Activated CD8-positive, alpha-beta memory T cell treated with anti-CD3 and anti-CD28 coated beads for 48 hours (primary cell): ENCODE measurements at places on chromosomes 11 and 22.

GRCh38 chr11:121553806-121554205 lies 101.0 kb upstream of the SORL1-AS1 start:
- no peak for DNase-seq

DNA sequence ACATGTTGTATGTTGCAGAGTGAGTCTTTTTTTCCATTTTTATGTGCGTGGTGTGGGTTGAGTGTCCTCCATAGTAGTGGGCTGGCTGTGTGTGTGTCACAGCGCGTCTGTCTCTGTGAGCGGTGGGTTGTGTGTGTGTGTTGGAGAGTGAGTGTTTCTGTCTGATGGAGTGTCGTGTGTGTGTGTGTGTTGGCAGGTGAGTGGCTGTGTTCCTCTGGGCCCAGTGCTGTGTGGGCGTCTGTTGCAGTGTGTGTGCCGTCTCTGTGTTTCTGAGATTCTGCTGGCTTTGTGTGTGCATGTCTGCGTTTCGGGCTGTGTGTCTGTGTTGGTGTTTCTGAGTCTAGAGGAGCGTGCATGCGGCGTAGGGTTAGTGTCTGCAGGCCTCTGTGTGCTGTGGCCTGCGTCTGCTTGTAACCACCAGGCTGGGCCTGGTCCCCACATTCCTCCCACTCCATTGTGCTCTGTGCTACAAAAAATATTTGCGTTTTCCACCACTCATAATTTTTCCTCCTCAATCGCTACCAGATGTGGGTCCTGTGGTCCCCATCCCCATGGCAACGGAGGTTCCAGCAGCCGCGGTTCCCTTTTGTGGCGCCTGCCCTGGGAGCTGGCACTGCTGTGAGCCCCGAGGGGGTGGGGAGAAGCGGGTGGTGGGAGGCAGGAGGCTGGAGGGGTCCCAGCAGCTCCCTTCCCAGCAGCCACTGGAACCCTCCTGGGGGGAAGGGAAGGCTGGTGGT lies 15.2 kb downstream of the SCARF2 start:
- DNase-seq, result no peak

DNA sequence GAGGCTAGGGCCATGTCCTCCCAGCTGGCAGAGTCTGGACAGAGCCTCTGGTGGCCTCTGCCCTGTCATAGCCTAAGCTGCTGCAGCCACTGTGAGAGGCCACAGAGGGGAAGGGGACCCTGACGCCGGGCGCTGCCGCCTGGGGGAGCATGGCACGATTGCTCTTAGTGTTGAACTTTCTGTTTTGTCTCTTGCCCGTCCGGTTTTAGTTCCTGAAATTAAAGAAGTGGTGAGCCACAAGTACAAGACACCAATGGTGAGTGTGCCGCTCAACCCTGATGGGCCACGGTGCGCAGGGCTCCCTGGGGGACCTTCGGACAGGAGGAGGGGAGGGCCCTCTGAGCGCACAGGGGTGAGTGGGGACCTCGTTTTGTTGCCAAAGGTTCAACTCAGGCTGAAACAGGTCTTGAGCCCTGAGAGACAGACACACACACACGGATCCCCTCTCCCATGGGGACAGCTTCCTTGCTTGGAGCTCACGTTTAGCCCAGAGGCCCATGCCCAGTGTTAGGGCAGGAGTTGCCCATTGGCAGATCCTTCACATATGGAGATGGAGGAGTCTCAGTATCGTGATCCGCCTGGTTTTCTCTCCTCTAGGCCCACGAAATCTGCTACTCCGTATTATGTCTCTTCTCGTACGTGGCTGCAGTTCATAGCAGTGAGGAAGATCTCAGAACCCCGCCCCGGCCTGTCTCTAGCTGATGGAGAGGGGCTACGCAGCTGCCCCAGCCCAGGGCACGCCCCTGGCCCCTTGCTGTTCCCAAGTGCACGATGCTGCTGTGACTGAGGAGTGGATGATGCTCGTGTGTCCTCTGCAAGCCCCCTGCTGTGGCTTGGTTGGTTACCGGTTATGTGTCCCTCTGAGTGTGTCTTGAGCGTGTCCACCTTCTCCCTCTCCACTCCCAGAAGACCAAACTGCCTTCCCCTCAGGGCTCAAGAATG lies 23.8 kb downstream of the MYBPC3 start:
- no peak for DNase-seq

GRCh38 chr11:95432714-95433503 lies 201.9 kb upstream of the SESN3 start:
- DNase-seq, result no peak

DNA sequence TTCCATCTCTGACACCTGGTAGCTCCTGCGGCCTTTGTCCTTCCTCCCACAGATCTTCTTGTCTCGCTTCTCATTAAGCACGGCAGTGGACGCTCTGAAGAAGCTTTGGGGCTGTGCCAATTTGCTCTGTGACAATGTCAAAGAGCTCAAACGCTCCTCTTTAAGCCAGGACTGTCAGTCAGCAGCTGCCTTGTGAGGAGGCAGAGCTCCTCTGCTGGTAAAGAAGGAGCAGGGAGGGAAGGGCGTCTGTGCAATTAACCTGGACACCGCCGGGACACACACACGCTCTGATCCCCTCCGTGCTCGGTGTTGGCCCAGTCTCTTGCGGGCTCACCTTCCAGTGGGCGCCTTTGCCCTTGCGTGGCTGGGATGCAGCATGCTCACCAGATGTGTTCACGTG lies 373.9 kb downstream of the BRD1 start:
- DNase-seq, result no peak

DNA sequence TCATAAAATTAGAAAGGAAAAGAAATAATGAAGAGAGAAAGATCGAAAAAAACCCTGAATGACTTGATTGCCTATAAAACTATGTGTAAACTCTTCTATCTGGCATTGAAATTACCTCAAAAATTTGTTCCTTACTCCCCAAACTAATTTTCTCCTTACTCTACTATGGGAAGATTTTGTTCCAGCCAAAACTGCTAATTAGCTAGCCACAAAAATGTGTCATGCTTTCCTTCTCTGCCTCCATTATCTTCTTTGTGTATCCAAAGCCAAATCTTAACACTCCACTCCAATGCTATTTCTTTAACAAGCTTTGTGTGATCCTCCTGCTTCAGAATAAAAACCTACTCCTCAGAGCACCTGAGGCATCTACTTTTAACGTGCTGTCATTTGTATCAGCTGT lies 831.2 kb downstream of the METTL15 start:
- DNase-seq, result no peak

GRCh38 chr11:15169815-15170551 lies 55.3 kb downstream of the INSC start:
- DNase-seq, result no peak

- DNase-seq, result peak; percentile 0
These were observed 98.5 kb downstream of the SMCO4 start for GRCh38 chr11:93444617-93445073.

- no peak for DNase-seq
These were observed 69.3 kb upstream of the TNRC6B start for GRCh38 chr22:40108396-40108795.

DNA sequence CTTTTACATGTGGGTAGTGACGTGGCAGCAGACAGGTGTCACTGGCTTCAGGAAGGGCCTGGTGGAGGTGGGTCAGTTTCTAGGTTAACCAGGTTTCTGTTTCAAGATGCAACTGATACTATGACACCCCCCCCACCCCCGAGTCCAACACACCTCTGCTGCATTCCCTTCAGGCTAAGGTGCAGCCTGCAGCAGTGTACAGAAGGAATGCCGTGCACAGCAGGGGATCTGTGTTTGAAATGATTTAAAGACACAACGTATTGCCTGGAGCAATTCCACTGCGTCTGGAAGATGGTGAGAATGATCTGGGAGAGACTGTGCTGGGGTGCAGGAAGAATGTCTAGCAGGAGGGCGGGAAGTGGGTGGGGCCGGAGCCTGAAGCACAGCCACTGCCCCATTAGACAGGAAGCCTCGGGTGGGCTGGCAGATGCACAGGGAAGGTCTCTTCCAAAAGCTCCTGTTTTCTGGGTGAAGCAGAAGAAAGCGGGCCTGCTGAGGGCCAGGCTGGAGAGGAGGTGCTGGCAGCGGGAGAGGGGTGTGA lies 11.9 kb upstream of the TESMIN start:
- DNase-seq, result no peak

DNA sequence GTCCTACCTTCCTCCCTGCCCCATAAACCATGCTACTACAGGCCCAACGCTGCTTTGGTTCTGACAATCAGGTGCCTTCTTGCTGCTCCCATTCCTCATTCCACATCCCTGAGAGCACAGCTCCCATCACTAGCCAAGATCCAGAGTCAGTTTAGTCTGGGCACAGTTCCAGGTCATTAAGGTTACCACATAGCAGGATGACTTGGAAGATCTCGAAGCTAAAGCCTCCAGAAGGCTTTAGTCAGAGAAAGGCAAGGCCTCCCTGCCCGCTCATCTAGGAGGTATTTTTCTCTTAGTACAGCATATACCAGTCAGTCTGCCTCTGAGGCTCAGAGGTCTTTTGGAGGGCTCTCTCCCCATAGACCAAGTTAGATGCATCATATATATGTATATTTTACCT lies 30.3 kb downstream of the TRIM66 start:
- no peak for DNase-seq

GRCh38 chr22:20015971-20016733 lies 471 bp downstream of the ARVCF start:
- DNase-seq, result no peak

DNA sequence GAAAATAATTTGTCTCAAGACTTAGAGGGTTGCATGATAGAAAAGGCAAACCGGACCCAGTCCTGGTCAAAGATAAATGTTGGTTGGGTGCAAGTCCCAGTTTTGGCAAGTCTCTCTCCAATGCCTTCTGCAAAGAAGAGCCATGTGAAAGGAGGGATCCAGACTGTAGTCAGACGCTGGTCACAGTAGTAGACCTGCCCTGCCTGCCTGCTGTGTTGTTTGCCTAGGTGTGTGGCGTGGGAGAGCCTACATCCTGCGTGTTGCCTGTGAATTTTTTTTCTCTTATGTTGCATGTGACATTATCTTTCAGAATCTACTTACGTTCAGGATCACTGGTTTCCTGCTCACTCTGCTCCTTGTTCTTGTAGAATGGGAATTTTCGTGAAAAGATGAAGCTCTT lies 197.6 kb upstream of the CCDC90B start:
- DNase-seq, result no peak
